ENCODE measurements at places on chromosomes 13 and 19.

DNA sequence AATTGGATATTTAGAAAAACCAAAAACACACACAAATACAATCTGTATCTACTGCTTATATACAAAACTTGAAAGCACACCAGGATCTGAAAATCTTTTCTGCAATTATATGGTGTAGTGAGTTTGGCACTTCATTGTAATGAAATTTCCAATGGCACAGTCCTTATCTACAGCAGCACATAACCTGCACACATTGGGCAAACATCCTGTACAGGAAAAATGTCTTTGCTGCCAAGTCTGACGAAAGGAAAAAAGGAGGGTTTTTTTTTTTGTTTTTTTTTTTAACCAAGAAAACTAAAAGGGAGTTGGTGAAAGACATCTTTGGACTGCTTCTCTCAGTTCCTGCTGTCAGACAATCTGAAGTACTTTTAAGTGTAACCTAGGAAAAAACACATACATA lies 107.8 kb downstream of the FOXO1 start:
- DNase-seq, result no peak

GRCh38 chr13:30864433-30865122 lies 41.5 kb upstream of the MEDAG start:
- peak; percentile 96 for DNase-seq

DNA sequence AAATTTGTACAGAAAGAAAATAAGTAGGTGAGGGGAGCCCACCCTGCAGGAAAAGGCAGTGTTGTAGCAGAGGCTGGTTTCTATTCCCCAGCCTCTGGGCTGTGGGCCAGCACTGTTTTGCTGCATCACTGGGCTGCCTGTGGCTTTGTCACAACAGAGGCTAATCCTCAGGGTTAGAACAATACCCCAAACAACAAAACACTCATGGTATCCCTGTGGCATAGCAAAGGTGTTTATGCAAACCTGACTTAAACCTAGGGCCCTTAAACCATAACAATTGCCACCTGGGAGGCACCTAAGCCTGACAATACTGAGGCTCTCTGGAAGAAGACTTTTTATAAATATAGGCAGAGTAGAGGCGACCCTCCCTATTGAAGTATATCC lies 314.7 kb downstream of the OLFM4 start:
- DNase-seq, result no peak

DNA sequence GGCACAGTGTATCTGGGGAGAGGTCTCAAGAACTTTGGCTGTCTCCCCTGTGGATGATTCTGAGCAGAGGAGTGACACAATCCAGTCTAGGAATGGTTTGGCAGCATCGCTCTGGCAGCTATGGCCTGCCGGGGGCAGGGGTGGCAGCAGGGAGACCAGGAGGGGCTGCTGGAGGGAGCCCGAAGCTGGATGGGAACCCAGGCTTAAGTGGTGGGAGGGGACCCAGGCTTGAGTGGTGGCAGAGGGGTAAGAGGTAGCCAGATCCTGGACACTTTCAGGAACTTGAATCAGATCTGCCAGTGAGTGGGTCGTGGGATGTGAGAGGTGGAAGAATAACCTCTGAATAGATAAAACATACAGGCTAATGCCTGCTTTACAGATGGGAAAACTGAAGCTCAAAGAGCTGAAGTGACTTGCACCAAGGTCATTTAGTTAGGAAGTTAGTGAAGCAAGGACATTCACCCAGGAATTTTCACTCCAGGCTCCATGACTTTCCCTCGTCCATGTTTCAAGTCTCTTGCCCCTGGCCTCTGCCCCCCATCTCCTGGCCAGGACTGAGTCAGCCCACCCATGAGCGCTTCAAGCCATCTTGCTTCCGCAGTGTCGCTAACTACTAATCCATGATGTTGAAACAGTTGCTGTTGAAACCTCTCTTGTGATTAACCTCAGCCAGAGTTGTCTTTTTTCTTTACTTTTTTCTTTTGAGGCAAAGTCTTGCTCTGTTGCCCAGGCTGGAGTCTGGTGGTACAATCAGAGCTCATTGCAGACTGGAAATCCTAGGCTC lies 29.9 kb upstream of the C1QTNF9 start:
- DNase-seq, result no peak

GRCh38 chr19:49017666-49018351 lies 918 bp upstream of the LHB start:
- peak; percentile 30 for DNase-seq

DNA sequence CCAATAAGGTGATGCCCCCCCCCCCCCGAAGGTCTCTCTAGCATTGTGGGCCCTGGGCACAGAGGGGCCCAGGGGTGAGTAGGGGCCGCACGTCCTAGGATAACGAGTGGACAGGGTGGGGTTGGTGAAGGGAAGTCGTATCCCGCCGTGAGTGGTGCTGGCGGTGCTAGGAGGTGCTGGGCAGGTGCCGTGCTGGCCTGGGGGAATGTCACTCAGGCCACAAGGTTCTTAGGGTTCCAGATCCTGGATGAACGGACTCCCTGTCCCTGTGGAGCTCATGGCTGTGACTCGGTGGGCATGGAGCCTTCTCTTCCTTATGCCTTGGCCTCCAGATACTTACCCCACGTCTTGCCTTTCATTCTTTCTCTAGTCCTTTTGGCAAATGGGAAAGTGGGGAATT lies 157.4 kb upstream of the SOX1 start:
- no peak for DNase-seq

GRCh38 chr19:45069056-45069455 lies 7.2 kb downstream of the ZNF296 start:
- peak; percentile 20 for DNase-seq

DNA sequence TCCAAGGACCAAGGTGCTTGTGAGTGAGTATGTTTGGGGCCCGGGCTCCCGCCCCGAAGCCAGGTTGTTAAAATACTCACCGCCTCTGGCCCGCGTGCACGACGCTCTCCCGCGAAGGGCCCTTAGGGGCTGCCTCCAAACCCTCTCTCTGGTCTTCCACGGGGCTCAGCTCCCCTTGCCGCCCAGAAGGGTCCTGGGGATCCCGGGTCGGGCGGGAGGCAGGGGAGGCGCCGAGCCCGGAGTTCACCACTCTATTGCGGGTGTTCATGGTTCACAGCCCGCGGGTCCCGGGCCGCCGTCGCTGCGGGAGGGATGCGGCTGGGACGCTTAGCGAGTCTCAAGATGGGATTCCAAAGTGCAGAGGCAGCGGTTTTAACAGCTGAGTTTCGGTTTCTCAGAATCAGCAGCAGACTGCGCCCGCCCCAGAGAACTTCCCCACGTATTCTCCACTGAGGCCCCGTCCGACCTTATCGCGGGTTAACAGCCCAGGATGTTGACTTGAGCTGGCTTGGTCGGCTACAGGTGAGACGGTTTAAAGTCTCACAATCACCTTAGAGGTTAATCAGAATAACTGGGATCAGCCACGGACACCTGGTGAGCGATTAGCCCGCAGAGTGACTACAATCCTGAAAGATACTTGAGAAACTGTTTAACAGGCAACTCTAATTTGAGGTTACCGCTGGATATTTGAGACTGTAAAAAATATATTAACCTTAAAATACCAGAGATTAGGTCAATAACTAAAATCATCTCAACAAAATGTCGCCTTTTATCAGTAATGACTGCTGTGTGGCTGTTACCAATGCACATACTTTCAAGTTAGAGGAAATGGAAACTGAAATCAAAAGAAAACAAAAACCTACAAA lies at the start of gene EPSTI1:
Gene EPSTI1, minus strand, starts transcription at position 344 of the 866 bp plus-strand sequence. Its CDS starts 76 bp downstream, at position 268.
- peak; percentile 64 for DNase-seq

GRCh38 chr13:71751073-71751472 lies 115.9 kb downstream of the DACH1 start:
- DNase-seq, result no peak

Data from fibroblast of the aortic adventitia (primary cell).